Thoracic aorta (tissue), 2 donors: ENCODE measurements at places on chromosomes 6 and 20. TPM values are rescaled to one million over a fixed set of nuclear protein-coding genes. Genes with fewer than 3 reads are reported as not detected.

- H3K4me1 ChIP-seq: peaks cover 44% of the 10 kb centered on the region
- H3K27ac ChIP-seq: no peak overlapping the region
- DNase-seq: no peak
- no peak overlapping the region for H3K4me3 ChIP-seq
These were observed 8.9 kb downstream of the PNISR start for GRCh38 chr6:99416226-99416625.

- no peak overlapping the region for H3K4me3 ChIP-seq
- no peak overlapping the region for H3K27ac ChIP-seq
- DNase-seq: no peak
These were observed 41.3 kb downstream of the KIAA1755 start for GRCh38 chr20:38219006-38219950.

- H3K27me3 ChIP-seq: no peaks in the 10 kb centered on the region
- H3K36me3 ChIP-seq: no peaks in the 10 kb centered on the region
- H3K27ac ChIP-seq: no peak overlapping the region
- DNase-seq: no peak
These were observed 196.2 kb downstream of the BTBD9 start for GRCh38 chr6:38443352-38444144.

- H3K4me1 ChIP-seq: no peaks in the 10 kb centered on the region
- H3K36me3 ChIP-seq: no peaks in the 10 kb centered on the region
- no peak for DNase-seq
- no peak overlapping the region for H3K4me3 ChIP-seq
These were observed 330.1 kb downstream of the RIMS1 start for GRCh38 chr6:72216222-72217068.

- no peaks in the 10 kb centered on the region for H3K27me3 ChIP-seq
- H3K27ac ChIP-seq: no peak overlapping the region
- no peaks in the 10 kb centered on the region for H3K4me1 ChIP-seq
- H3K36me3 ChIP-seq: no peaks in the 10 kb centered on the region
- no peak for DNase-seq
- H3K4me3 ChIP-seq: no peak overlapping the region
These were observed 193.1 kb downstream of the NRN1 start for GRCh38 chr6:5813625-5814027.

DNA sequence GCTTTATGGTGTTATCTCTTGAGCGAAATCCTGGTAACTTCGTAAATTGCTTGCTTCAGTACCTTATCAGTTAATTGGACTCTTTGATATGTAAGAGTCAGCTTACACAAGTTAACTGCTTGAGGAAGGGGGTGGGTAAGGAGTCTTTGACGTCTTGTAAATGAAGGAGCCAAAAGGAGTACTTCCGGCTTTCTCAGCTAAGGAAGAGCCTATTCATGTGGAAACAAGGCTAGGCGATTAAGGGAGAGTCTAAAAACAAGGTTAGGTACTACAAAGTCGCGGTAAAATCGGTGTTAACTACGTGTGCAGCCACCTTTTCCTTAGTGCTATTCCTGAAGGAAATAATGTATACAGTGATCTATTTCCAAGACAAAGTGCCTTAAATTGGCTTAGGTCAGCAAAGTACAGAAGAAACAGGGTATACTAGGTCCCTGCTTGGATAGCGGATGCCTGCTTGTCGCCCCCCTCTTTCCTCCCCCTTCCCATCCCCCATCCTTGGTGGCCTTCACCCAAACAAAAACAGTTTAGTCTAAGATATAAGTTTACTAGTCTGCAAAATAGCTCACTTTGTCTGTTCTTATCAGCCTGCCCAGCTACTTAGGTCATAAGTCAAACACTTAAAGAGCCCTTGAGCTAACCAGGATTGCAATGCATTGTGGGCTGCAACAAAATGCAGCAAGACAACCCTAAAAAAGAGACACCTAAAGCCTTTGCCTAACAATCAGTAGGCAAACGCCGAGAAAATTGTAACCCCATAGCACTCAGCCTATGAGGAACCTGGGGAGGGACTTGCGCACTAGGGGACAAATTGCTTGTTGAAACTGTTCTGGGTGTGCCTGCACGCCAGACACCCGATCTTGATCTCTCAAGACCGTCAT lies 147.3 kb downstream of the TRIM27 start:
- H3K27ac ChIP-seq: no peak overlapping the region
- DNase-seq: no peak
- H3K27me3 ChIP-seq: peaks cover 23% of the 10 kb centered on the region
- H3K4me3 ChIP-seq: no peak overlapping the region
- no peaks in the 10 kb centered on the region for H3K36me3 ChIP-seq
- H3K4me1 ChIP-seq: no peaks in the 10 kb centered on the region

Gene CDH4
- not detected for total RNA-seq

Gene GLP1R
- not detected for total RNA-seq

GRCh38 chr6:20404641-20405032 lies 3.0 kb downstream of the E2F3 start:
- peaks cover 12% of the 10 kb centered on the region for H3K4me1 ChIP-seq
- no peak for DNase-seq
- peak overlapping the region; percentile 86 for H3K27ac ChIP-seq
- no peaks in the 10 kb centered on the region for H3K27me3 ChIP-seq
- no peaks in the 10 kb centered on the region for H3K36me3 ChIP-seq

DNA sequence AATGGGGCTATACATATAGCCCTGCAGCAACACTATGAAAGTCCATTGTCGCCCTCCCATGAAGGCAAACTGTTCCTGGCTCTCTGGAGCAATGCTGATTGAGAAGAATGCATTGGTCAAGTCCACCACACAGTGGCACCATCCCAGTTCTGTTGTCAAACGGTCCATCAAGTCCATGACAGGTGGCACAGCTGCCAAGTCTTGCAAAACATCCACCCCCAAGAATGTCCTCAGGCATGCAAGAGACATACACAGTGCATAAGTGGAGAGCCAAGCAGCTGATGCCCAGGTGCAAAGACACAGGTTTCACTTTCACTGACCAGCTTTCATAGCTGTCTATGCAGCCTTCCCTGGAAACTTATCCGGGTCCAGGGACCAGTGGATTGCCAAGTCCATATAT lies 17.5 kb downstream of the ZNF391 start:
- H3K4me1 ChIP-seq: no peaks in the 10 kb centered on the region
- no peak overlapping the region for H3K4me3 ChIP-seq
- no peaks in the 10 kb centered on the region for H3K27me3 ChIP-seq
- DNase-seq: no peak

- DNase-seq: no peak
- no peaks in the 10 kb centered on the region for H3K27me3 ChIP-seq
- no peaks in the 10 kb centered on the region for H3K4me1 ChIP-seq
- no peak overlapping the region for H3K4me3 ChIP-seq
- H3K27ac ChIP-seq: no peak overlapping the region
These were observed 155.0 kb upstream of the SULF2 start for GRCh38 chr20:47940101-47940813.

Gene STK4
- 47.9 TPM for total RNA-seq

Gene C6orf15
- not detected for total RNA-seq

Gene RALGAPA2
- total RNA-seq: 20.3 TPM

Gene OSTM1
- total RNA-seq: 114 TPM

Gene OR2W1
- total RNA-seq: not detected

Gene FAM229B
- 11.3 TPM for total RNA-seq

DNA sequence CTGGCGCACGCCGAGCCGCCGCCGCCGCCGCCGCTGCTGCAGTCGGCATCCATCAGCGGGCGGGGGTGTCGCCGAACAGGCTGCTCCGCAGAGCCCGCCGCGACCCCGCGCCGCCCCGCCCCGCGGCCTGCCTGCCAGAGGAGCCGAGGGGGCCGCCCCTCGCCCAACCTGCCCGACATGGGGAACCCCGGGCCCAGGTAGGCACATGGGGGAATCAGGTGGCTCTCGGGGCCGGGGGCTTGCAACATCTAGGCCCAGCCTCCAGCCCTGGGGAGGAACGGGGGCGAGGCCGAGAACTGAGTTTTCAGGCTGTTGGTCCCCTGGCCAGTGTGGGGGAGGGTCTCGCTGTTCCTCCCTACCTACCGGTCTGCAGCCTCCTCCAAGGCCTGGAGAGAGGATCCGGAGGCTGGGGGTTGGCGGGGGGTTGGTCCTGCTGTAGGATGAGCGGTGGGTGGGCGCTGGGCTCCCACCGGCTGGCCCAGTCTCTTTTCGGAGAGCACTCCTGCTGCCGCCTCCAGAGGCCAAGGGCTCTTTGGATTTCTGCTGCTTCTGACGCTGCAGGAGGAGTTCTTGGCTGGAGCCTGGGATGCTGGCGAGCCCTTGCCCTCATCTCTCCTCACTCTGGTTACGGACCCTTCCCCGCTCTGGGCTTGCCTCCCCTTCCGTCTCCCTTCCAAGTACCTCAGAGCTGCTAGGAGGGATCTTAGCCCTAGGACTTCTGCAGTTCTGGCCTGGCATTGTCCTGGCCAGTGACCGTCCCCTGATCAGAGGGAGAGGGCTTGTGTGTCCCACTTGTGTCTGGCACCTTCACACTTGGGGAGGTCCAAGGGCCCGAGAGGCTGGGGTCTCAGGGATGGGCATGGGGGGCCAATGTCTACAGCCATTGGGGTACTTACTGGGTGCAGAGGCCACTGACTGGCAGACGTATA lies at the start of gene EPB41L1:
EPB41L1 (plus strand) TSS at position 41 of the 929 bp plus-strand sequence. CDS start 19,038 bp downstream, outside the sequence.
- H3K36me3 ChIP-seq: no peaks in the 10 kb centered on the region
- no peak for DNase-seq
- peak within 1 kb of the TSS; percentile 84 for H3K4me3 ChIP-seq
- H3K27ac ChIP-seq: peak within 1 kb of the TSS; percentile 75

- no peaks in the 10 kb centered on the region for H3K36me3 ChIP-seq
- no peak overlapping the region for H3K4me3 ChIP-seq
- H3K4me1 ChIP-seq: no peaks in the 10 kb centered on the region
- H3K27me3 ChIP-seq: no peaks in the 10 kb centered on the region
- H3K27ac ChIP-seq: no peak overlapping the region
These were observed 126.5 kb downstream of the GJA10 start for GRCh38 chr6:90020746-90021145.

DNA sequence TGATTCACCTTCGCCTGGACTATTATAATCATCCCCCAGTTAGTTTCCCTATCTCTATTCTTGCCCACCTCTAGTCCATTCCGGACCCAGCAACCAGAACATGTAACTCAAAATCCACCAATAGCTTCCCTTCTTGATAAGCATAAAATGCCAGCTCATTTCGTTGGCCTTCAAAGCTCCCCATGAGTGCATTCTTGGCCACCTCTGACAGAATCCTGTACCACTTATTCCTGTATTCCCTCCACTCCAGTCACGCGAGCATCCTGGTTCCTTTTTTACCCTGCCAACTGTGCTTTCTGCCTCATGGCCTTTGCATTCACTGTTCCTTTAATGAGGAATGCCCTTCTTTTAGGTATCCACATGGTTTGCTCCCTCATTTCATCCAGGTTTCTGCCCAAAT lies 36.7 kb downstream of the CYP24A1 start:
- no peaks in the 10 kb centered on the region for H3K27me3 ChIP-seq
- no peaks in the 10 kb centered on the region for H3K4me1 ChIP-seq
- no peak overlapping the region for H3K27ac ChIP-seq
- H3K4me3 ChIP-seq: no peak overlapping the region
- H3K36me3 ChIP-seq: no peaks in the 10 kb centered on the region

DNA sequence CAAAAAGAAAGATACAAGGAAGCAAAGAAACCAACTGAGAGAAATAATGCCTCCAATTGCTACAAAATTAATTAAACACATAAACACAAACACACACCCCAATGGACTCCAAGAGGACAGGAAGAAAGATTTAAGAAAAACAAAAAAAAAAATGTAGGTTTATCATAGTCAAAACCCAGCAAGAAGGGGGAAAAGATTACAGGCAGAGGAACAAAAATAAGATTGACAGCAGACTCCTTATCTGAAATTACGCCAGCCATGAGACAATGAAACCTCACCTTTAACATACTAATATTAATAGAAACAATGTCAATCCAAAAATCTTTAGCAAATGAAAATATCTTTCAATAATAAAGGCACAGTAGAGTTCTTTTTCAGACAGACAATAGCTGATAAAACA lies 155.8 kb downstream of the RNGTT start:
- no peaks in the 10 kb centered on the region for H3K36me3 ChIP-seq
- peaks cover 3% of the 10 kb centered on the region for H3K4me1 ChIP-seq
- H3K27me3 ChIP-seq: no peaks in the 10 kb centered on the region
- no peak for DNase-seq

Gene TXLNB
- total RNA-seq: 0.49 TPM

Gene CDSN
- 1.6 TPM for total RNA-seq

GRCh38 chr6:13465734-13466133 lies 21.7 kb downstream of the GFOD1 start:
- no peaks in the 10 kb centered on the region for H3K4me1 ChIP-seq
- no peaks in the 10 kb centered on the region for H3K36me3 ChIP-seq
- DNase-seq: no peak
- H3K27ac ChIP-seq: no peak overlapping the region
- H3K27me3 ChIP-seq: no peaks in the 10 kb centered on the region
- no peak overlapping the region for H3K4me3 ChIP-seq

Gene OR2H1
- total RNA-seq: not detected

GRCh38 chr6:77430504-77430903 lies 32.8 kb downstream of the HTR1B start:
- H3K27ac ChIP-seq: no peak overlapping the region
- no peaks in the 10 kb centered on the region for H3K36me3 ChIP-seq
- H3K4me1 ChIP-seq: peaks cover 14% of the 10 kb centered on the region
- DNase-seq: no peak

DNA sequence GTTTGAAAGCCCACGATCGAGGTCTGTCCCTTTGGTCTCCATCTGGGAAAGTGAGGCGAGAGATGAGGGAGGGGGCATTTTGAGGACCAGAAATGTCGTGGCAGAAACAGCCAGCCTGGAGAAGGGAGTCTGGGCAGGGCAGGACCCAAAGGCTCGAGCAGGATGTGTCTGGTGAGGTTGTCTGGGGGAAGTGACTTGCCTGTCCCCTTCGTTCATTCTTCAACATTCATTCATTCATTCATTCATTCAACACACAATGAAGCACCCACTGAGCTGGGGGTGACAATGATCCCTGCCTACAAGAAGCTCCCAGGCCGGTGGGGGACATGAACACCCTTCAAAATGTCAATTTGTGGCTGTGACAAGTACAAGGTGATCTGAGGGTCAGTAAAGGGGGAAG lies 80.5 kb downstream of the CEBPB start:
- DNase-seq: no peak
- H3K4me3 ChIP-seq: no peak overlapping the region
- H3K27me3 ChIP-seq: no peaks in the 10 kb centered on the region
- peaks cover 2% of the 10 kb centered on the region for H3K4me1 ChIP-seq

GRCh38 chr20:51800872-51801121 lies 1.5 kb downstream of the SALL4 start:
- H3K27me3 ChIP-seq: peaks cover 14% of the 10 kb centered on the region
- H3K27ac ChIP-seq: no peak overlapping the region
- H3K36me3 ChIP-seq: no peaks in the 10 kb centered on the region
- DNase-seq: no peak
- peak overlapping the region; percentile 67 for H3K4me3 ChIP-seq
- H3K4me1 ChIP-seq: peaks cover 15% of the 10 kb centered on the region

Gene ERMARD
- total RNA-seq: 27.1 TPM

DNA sequence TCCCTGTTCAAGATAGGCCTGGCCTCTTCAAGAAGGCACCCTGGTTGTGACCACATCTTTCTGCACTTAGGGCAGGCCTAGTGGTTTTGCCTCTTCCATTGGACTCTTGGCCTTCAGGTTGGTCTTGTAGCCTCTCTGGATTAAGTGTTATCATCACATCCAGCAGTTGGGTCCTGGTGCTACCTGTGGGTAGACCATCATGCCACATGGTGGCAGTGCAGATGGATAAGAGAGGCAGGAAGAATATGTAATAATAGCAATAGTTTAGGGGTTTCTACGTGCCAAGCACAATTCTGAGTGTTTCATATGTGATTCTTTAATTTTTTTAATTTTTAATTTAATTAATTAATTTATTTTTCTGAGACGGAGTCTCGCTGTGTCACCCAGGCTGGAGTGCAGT lies 28.5 kb upstream of the SNRPB2 start:
- H3K27me3 ChIP-seq: no peaks in the 10 kb centered on the region
- DNase-seq: no peak
- no peak overlapping the region for H3K27ac ChIP-seq
- no peaks in the 10 kb centered on the region for H3K36me3 ChIP-seq
- no peaks in the 10 kb centered on the region for H3K4me1 ChIP-seq
- H3K4me3 ChIP-seq: no peak overlapping the region
